ENCODE measurements at places on chromosomes 12 and 14.

- no peak for DNase-seq
Measured at GRCh38 chr12:53810950-53811349, 59.2 kb upstream of the CISTR start.

DNA sequence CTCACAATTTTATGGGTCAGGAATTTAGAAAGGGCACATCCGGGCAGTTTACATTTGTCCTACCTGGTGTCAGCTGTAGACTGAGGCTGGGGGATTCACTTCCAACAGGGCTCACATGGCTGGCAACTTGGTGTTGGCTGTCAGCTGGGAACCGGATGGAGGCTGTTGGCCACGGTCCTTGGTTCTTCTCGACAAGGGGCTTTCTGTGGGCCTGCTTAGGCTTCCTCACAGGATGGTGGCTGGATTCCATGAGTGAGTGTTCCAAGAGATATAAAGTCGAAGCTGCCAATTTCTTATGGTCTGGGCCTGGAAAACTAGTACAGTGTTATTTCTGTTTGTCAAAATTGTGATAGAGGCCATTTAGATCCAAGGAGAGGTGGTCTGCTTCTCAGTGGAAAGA, 127.9 kb downstream of the PTCSC3 start:
- DNase-seq: no peak

GRCh38 chr14:26410189-26410685, 187.6 kb downstream of the NOVA1 start:
- DNase-seq: no peak

GRCh38 chr12:99977550-99977949, 7.2 kb downstream of the ANKS1B start:
- no peak for DNase-seq

GRCh38 chr12:121468499-121468801, 68.5 kb downstream of the RNF34 start:
- DNase-seq: no peak
